NCI-H526 (cell line): ENCODE measurements at places on chromosomes 16 and 17.
A peak's percentile ranks its signal among the peaks of the same experiment; 100 is the strongest.

DNA sequence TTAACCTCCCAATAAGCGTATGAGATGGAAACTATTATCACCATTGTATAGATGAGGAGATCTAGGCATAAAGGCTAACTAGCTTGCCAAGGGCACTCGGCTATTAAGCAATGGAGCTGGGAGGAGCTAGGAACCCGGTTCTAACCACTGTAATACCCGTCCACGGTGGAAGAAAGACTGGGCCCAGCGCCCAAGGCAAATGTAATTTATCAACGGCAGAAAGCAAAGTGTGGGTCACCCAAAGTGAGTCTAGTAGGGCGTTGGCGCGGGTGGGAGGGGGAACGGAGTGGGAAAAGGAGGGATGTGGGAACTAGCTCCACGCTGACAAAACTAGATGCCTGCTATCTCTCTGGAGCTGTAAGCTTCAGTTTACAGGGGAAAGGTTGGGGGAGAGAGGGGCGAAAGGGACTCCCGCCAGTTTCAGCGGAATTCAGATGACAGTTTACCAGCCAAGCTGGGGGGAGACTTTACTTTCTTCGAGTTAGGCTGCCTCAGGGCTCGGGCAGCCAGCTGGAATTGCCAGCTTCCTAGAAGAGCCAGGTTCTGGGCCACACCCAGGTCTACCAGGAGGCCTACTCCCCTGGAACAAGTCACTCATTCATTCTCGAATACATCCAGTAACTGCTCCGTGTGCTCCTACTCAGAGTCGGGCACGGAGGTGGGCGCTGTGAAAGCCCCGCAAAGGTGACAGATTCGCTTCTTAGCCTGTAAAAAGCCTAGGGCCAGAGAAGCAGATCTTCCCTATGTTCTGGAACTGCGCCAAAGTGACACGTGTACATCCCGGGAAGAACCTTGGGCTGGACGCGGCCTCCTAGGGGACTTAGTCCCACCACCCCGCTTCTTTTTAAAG lies 837 bp downstream of the LRRC59 start:
- peak; percentile 26 for DNase-seq

- DNase-seq, result no peak
Observed at GRCh38 chr16:48384520-48385252, 527 bp downstream of the SIAH1 start.

GRCh38 chr17:13759518-13760335 lies 158.0 kb upstream of the HS3ST3A1 start:
- no peak for DNase-seq

GRCh38 chr16:50742576-50743200 lies 802 bp downstream of the CYLD start:
- DNase-seq, result no peak

DNA sequence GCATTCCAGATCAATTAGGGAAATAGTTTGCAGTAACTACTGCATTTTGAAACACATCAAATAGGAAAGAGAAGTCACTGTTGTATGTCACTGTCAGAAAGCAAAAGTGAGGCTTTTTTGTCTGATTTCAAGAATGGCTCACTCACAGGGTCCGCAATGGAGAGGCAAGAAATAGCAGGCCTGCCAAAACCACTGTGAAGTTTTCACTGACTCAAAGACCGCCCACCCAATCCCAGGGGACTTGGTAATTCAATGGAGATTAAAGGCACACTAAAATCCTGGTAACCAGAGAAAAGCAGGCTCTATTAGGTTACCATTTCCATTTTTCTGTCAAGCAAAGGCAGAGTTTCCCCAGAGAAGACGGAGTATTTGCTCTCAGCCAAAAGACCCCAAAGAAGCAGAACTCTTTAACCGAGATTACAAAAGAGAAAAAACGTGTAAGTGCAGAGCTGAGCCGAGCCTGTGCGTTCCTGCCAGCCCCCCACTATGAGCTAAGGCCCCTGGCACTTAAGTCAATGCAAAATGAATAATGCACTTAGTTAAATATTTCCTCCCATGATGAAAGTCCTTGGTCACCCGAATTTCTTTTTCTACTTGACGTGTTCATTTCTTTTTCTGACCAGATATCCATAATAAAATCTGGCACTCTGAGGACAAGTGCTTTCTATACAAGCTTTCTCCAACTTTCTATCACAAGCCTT lies 57.0 kb downstream of the FOXL1 start:
- no peak for DNase-seq

DNA sequence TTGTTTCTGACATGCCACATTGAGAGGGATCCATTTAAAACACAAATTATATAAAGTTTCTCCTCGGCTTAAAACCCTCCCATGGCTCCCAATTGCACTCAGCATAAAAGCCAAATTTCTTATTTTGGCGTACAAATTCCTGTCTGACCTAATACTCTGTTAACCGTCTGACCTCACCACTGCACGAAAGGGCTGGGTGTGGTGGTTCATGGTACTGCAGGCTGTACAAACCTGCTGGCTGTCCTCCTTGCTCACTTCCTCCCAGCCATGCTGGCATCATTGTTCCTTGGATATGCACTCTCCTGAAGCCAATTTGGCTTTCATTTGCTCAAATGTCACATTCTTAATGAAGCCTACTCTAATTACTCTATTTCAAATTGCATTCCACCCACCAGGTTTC lies 301.6 kb upstream of the C16orf82 start:
- peak; percentile 3 for DNase-seq

DNA sequence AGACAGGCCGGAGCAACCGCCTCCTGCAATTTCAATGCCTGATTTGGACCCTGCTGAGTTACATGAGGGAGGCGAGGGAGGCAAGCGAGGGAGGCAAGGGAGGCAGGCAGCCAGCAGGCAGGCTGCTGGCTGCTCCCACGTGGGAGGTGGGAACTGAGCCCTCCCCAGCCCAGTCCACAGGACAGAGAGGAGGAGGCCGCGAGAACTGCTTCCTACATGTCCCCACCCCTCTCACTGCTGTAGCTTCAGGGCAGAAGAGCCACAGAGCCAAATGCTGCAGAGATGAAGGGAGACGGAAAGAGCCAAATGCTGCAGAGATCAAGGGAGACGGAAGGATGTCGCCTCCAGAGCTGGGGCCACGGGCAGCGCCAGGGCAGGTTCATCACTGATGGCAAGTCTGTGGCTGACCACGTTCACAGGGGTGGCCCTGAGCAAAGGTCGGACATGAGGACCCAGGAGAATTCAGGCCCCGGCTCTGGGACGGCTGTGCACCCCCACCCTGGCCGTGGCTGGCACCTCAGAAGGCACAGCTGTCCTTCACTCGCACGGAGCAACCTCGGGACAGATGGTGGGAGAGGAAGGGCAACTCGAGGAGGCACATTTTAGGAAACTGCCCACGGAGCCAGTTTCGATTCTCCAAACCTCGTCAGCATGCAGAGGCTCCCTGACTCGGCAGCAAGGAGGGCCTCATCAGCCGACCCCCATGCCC lies 21.5 kb downstream of the RPH3AL start:
- no peak for DNase-seq

- no peak for DNase-seq
Observed at GRCh38 chr17:50112694-50113093, 17.3 kb downstream of the SAMD14 start.

GRCh38 chr16:14193316-14193871 lies 122.3 kb downstream of the MRTFB start:
- no peak for DNase-seq

DNA sequence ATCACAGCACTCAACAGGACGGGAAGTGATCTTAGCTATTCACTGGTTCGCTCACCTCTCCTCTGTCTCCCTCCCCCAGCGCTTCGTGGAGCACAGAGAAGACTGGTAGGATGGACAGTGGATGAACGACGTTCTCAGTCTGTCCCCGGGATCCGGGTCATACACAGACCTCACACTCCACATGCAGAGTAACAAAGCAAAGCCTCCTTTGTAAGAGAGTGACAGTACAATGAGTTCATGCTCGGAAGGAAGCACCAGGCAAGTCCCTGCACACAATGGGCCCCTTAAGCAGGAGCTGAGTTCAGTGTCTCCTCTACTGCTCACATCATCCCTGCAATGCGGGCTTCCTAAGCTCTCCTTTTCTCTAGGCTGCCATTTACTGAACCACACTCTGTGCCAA lies 356.9 kb downstream of the C16orf95 start:
- DNase-seq, result no peak

- DNase-seq, result no peak
Observed at GRCh38 chr17:4544951-4545216, 10.3 kb downstream of the MYBBP1A start.
